ENCODE measurements at places on chromosomes 13 and 19.
A peak's percentile ranks its signal among the peaks of the same experiment; 100 is the strongest.

- DNase-seq: peak; percentile 1
These were observed 33.7 kb upstream of the ZNF724 start for GRCh38 chr19:23283925-23284324.

GRCh38 chr19:2775556-2776430, 7.3 kb downstream of the SGTA start:
- DNase-seq: no peak

DNA sequence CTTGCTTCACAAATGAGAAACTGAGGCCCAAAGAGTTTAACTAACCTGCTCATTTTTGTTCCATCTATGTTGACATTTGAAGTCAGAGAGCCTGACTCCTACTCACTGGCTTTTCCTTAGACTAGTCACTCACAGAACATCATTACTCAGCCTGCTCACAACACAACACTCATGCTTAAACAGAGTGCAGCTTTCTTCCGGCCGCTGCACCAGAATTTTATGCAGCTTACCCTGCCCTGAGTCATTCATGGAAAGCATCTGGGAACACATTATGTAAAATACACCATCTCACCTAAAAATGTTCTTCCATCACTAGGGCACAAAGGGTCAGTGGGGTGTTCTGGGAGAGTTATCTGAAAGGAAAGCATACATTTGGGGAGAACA, 303.4 kb downstream of the SPRY2 start:
- peak; percentile 83 for DNase-seq

DNA sequence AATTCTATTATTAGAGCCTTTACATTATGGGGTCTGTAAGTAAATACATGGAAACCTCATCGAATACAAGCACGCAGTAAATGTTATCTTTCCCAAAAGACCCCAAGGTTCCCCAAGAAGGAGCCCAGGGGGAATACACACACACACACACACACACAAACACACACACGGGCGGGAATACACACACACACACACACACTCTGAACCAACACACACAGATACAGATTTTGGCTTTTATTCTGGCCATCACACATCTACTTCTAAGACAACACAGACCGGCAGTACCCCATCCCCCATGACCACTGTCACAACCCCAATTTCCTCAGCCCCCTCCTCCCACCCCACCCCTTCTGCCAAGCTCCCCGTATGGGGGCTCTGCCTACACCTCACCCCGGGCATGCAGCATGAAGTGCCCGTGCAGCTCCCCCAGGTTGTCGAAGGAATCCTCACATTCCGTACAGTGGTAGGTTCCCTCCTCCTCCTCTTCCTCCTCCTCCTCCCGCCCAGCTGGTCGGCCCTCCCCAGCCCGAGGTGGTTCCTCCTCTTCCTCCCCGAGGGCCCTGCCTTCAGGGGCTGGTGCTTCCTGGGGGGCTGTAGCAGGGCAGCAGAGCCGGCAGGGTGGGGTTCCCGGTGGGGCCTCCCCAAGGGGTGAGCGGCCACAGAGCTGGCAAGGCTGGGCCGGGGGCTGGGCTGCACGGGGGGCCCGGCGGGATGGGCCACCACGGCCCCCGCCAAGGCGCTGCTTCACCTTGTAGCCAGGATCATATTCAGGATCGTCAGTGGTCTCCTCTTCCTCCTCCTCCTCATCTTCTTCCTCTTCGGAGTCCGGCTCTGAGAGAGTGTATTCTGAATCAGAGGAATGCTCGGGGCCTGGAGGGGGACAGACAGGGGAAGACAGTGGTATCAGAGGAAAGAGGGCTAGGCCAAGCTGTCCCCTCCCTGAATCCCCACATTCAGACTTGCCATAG, 4.4 kb upstream of the SRRM5 start:
- no peak for DNase-seq

Measured in fibroblast of skin of scalp (primary cell).